Type B pancreatic cell (in vitro differentiated cells): ENCODE measurements at places on chromosomes 12 and 14.

DNA sequence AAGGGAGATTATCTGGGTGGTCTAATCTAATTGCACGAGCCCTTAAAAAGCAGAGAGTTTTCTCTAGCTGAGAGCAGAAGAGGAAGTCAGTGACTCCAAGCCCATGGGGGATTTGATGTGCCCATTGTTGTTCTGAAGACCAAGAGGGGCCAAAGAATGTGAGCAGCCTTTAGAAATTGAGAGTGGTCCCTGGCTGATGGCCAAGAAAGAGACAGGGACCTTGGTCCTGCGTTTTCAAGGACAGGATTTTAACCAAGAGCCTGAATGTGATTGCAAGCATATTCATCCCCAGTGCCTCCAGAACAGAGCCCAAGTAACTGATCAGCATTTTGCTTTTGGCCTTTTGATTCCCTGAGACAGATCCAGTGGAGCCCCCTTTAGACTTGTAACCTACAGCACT, 1353.9 kb downstream of the AACS start:
- DNase-seq: no peak

GRCh38 chr12:50606675-50607375, 102.0 kb downstream of the DIP2B start:
- no peak for DNase-seq

DNA sequence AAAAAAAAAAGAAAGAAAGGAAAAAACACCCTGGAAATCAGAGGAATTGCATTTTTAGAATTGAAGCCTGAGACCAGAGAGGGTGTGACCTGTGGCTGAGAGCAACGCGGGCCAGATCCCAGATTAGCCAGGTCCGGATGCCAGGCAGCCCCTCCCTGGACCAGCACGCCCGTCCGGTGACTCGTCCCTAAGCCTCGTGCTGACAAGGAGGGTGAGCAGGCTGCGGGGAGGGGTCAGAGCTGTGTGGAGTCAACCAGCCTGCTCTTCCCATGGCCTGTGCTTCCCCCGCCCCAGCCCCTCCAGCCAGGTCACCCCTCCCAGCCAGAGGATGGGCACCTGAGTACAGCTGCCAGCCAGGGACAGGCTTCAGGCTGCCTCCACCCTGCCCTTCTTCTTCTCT, 4.2 kb upstream of the KLC1 start:
- no peak for DNase-seq

DNA sequence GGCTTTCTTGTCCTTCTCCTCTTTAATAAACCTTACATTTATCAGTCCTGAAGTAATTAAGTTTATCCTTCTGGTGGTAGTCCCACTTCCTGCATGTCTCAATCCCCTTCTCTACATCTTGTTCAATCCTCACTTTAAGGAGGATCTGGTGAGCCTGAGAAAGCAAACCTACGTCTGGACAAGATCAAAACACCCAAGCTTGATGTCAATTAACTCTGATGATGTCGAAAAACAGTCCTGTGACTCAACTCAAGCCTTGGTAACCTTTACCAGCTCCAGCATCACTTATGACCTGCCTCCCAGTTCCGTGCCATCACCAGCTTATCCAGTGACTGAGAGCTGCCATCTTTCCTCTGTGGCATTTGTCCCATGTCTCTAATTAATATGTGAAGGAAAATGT, 79.3 kb downstream of the ZFC3H1 start:
- no peak for DNase-seq

GRCh38 chr12:31362115-31362758, 36.3 kb upstream of the SINHCAF start:
- DNase-seq: no peak

DNA sequence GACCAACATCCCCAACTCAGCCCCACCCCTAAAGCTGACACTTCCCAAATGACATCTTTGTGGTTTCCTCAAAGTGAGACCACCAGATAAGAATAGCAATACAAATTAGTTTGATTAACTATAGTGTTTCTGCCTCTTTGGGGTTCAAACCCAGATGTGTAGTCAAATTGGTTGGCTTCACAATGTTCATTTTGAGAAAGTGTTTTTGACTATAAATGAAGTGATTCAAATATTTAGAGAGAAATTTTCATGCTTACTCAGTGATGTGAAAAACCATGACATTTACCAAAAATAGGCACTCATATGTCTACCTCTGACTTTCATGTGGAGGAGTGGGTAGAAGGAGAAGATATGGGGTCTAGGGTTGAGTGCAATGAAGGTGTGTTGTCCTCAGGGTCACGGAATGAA, 218.4 kb downstream of the BCAT1 start:
- DNase-seq: no peak

GRCh38 chr12:72084061-72084460, 145.4 kb downstream of the TPH2 start:
- DNase-seq: no peak

GRCh38 chr12:78403681-78404080, 460.9 kb upstream of the SYT1 start:
- DNase-seq: no peak

- DNase-seq: no peak
Measured at GRCh38 chr12:54162741-54163140, 26.0 kb downstream of the SMUG1 start.

DNA sequence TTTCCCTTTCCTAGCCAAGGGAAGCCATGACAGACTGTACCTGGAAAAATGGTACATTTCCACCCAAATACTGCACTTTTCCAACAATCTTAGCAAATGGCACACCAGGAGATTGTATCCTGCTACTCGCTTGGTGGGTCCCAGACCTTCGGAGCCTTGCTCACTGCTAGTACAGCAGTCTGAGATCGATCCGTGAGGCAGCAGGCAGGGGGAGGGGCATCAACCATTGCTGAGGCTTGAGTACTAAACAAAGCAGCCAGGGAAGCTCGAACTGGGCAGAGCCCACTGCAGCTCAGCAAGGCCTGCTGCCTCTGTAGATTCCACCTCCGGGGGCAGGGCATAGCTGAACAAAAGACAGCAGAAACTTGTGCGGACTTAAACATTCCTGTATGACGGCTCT, 218.8 kb downstream of the LRIG3 start:
- DNase-seq: no peak

DNA sequence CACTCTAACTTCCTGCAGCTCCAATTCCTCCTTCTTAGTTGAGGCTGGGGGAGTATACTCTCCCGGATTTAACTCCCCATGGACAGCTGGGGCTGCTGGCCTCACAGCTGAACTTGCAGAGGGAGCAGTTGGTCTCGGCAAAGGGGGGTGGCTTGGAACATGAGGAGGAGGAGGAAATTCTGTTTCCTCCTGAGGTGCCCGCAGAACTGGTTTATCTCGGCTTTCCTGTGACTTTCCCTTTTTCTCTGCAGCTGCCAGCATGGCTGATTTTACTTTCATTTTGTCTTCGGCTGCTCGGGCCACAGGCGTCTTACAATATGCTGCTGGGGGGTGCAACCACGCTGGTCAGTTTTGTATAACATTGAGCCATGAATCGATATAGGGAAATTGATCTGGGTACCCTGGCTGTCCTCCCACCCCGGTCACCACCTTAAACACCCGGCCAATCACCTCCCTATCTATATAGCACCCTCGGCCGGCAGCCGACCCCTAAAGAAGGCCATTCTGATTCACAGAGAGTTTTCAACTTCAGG, 1317.6 kb downstream of the TMEM121 start:
- DNase-seq: no peak

DNA sequence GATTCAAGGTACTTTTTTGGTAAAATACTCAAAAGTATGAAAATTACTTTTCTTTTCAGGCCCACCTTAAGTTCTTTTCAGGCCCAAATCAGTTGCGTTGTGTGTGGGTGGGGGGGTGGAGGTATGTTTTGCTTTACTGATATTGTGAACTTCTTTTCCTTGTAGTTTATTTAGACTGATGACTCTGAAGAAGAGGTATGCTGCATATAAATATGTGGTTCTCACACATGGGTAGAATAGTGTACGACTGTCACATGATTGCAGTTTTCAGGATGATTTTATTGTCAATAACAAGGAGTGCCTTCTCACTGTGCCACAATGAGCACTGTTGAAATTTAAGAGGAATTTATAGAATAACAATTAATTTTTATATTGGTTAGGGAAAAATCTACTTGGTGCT, 166.6 kb upstream of the ATP2B1 start:
- no peak for DNase-seq

- no peak for DNase-seq
Measured at GRCh38 chr14:68924186-68925158, 54.6 kb downstream of the ACTN1 start.

GRCh38 chr12:110370732-110371231, 32.7 kb downstream of the ANAPC7 start:
- no peak for DNase-seq

GRCh38 chr12:52870361-52871290, 21.8 kb upstream of the KRT78 start:
- peak; percentile 81 for DNase-seq

DNA sequence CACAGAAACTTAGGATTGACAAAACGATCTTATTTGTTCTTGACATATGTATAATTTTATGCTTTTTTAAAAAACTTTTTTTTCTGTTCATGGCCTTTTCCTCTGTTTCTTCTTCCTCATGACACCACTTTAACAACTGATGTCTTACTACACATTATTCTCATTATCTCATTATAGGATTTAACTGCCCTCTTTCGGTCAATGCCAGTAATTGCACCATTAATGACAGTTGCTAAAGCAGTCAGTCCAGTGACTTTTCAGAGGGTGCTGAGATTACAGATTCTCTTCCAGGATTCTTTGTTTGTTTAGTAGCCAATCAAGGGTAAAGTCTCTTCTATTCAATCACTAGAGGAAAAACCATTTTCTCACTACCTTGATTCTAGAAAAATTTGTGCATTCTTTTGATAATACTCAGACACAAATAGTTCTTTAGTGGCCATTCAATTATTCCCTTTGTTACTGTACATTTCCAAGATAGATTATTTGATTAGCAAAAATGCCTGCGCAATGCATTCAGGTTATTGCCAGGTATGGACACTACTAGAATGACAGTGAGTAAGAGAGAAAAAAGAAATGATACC, 50.1 kb downstream of the KLRG1 start:
- DNase-seq: no peak

DNA sequence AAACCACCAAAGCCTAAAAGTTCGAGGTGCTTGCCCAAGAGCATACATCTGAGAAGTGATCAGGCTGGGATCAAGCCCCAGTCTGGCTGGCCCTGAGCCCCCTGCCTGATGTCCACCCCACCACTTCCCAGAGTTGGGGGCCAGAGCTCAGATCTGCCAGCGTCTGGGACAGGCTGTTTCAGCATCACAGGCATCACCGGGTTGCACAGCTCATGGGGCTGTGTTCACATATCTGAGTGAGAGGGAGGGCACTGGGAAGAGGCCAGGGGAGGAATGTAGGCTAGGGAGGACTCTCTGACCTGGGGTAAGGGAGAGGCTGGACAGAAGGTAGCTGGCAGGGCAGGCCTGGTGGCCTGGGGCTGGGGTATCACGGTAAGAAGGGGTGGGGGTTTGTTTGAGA, 6.0 kb downstream of the TGM1 start:
- no peak for DNase-seq

- no peak for DNase-seq
Measured at GRCh38 chr14:73786636-73787485, 64.8 kb upstream of the PTGR2 start.

DNA sequence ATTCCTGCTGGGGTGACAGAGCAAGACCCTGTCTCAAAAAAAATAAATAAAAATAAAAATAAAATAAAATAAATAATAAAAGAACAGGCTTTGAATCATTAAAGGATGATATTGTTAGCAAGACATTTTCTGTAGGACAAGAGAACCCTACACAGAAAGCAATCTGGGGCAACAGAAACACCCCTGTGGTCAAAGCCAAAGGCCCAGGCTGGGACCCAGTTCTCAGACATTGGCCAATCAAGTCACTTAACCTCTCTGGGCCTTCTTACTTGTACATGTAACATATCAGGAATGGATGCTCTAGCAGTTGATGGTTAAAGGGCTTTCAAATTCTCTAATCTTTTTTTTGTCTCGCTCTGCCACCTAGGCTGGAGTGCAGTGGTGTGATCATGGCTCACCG, 35.5 kb upstream of the TESC start:
- DNase-seq: no peak

- no peak for DNase-seq
Measured at GRCh38 chr14:69959136-69959535, 79.9 kb downstream of the SMOC1 start.

GRCh38 chr12:99386907-99387306, 260.6 kb upstream of the GARIN6 start:
- DNase-seq: no peak

DNA sequence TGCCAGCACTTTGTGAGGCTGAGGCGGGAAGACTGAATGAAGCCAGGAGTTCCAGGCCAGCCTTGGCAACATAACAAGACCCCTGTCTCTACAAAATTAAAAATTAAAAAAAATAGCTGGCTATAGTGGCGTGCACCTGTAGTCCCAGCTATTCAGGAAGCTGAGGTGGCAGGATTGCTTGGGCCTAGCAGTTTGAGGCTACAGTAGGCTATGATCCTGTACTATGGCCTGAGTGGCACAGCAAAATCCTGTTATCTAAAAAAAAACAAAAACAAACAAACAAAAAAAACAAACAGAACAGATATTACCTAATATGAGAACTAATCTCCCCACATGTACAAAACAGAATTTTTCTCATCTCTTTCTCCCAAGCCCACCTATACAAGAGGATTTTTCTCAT, 15.7 kb downstream of the TMEM116 start:
- DNase-seq: no peak

GRCh38 chr12:69388371-69388770, 28.8 kb downstream of the YEATS4 start:
- no peak for DNase-seq

DNA sequence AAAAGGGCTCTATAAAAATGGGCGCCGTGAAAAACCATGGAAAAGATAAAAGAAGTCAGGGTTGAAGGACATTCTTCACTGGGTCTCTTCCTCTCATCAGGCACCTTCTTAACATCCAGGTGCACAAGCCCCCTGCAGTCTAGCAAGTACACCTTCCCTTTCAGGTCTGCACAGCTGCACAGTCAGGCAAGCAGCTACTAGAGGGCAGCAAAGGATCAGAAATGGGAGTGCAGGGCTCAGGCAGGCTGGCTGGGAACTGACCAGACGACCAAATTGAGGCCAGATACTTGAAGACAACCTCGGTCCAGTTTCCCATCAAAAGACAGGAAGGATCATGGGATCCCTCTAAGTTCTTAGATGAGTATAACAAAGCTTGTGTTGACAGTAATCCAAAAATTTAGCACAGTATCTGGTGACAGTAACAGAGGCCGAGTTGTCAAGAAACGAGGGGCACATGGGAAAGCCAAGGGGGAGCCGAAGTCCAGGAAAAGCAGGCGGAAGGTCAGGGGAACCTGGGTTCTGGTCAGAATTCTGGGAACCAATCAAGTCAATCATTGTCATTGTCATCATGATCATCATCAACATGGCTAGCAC, 10.1 kb upstream of the GRIP1 start:
- DNase-seq: no peak

DNA sequence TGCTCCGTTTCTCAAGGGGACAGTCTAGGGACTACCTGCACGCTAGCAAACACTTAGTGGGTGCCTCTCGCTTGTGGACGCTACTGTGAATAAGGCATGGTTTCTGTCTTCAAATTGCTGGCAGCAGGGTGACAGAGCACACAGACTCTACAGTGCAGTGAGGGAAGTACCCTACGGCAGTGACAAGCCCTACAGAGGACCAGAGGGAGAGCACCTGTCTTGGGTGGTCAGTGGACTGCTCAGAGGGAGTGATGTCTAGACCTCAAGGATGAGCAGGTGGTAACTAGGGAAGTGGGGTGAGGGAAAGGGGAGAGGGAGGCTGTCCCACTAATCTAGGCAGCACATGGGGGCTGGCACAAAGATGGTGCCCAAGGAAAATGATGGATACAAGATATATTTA, 160.5 kb downstream of the RBM19 start:
- DNase-seq: no peak
